NCI-H460 (cell line): ENCODE measurements at places on chromosomes 6 and 20.

- DNase-seq, result peak; percentile 69
Observed at GRCh38 chr20:64079273-64080012, at the start of gene RGS19. Gene RGS19, minus strand, starts transcription at chr20:64079518. Its CDS starts 2,632 bp downstream, at chr20:64076886.

DNA sequence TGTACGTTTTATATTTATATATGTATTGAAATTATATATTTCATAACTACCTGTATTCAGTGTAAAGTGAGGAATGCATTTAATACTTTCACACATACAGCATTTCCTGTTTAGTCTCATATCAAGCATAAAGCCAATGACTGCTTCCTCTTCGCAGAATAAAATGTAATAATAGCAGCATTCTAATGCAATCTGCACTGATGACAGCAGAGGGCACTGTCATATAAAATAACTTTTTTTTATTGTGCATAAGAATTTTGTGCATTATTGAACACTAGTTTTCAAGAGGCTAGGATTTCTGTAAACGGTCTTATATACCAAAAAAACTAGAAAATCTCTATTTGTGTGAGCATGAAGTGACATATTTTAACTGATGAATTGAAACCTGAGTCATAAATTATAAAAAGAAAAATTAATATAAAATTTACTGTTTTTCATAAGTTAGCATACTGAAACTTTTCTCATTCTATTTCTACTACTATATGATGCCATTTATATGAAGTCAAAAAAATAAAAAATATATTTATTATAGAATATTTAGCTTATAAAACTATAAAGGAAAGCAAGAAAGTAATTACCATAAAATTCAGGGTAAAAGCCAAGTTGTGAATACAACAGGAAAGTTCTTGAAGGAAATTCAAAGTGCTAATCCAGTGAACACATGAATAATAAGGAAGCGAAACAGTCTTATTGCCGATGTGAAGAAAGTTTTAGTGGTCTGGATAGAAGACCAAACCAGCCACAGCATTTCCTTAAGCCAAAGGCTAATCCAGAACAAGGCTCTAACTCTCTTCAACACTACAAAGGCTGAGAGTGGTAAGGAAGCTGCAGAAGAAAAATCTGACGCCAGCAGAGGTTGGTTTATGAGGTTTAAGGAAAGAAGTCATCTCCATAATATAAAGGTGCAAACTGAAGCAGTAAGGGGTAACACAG is 36.3 kb downstream of the RNF146 start:
- peak; percentile 28 for DNase-seq

DNA sequence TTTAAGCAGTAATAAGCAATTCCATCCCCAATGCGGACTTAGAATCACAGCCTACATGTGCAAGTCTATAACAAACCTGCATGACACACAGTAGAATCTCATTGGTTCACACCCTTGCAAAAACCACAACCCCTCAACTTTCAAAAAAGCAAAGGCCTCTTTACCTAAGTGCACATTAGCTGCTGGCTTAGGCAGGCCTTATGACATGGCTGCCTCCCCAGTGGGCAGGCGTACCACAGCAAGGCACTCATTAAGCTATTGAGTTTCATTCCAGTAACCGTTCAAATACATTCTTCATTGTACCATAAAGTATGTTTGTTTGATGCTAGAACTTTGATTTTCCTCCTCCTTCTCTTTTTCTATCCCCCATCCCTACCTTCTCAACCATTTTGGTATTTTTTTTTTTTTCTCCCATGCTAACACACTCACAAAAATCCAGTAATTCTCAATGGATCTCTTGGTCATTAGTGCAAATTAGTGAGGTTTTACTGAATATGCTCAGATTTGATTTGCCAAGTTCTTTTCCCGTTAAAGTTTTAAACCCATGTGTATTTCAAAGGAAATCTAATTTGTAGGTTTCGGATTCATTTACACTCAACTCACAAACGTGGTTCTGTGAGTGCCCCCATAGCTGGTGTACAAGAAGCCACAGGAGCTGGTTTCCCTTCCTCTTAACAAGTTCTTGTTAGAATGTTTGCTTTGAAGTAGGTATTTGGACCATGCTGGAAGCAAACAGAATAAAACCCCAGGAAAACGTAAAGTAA is 460.4 kb upstream of the RUNX2 start:
- DNase-seq, result no peak

DNA sequence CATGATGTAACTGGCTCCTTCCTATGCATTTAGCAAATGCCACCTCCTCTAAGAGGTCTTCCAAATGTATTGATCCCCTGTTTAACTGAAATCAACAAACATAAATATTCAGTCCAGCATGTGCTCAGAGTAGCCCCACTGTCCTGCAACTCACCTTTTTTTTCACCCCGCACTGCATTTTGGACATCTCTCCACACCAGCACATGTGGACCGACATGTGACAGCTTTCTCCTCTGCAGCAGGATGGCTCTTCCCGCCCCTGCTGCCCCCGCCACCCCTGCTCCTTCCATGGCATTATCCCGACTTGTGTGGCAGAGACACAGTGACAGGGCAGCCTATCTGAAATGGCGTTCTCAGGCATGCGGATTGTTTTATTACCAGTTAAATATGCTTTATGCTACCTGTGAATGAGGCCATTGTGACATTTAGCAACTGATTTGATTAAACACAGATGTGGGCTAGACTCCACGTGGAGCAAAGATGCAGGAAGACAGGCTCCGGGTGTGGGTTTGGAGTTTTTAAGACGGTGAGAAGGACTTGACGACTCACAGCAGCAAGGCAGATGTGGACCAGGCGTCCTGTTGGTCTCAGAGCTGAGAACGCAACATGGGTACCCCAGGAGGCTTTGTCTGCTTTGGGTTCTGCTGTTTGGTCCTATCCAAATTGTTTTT is 161.2 kb downstream of the EYA2 start:
- DNase-seq, result no peak

- DNase-seq, result no peak
Observed at GRCh38 chr6:19261642-19262041, 575.5 kb upstream of the ID4 start.

GRCh38 chr20:47785311-47785853 is at the start of gene SULF2:
Gene SULF2, minus strand, starts transcription at chr20:47785481. Its CDS starts 28,118 bp downstream, at chr20:47757363.
- no peak for DNase-seq

DNA sequence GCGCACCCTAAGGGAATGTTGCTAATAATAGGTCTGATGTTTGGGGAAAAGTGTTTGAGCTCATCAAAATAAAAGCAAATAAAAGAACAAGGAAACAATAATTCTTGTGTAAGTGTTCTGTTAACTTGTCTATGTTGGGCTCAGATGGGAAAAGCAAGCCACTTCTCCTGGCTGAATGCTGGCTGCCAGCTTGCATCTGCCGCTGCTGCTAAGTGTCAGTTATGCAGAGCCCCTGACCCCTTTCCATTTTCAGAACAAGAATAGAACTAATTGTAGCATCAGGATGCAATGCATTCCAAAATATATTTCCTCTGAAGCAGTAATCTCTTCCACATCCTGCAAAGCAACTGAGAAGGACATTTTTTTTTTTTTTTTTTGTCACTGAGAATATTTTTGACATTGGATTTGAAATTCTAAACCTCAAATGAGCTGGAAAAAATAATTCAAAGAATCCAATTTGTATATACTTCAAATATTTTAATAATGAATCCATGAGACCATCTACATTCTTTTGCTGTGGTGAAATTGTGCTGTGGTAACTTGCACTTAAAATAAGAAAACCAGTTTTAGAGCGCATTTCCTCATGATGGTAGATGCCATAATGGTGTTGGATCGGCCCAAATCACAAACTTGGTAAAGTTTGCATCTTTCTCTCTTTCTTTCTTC is 43.9 kb upstream of the DEK start:
- no peak for DNase-seq

GRCh38 chr20:61531553-61532345 is 279.7 kb downstream of the CDH4 start:
- DNase-seq, result no peak

- DNase-seq, result no peak
Observed at GRCh38 chr6:27312146-27312949, at the start of gene POM121L2. Gene POM121L2, minus strand, starts transcription at chr6:27312273. Its CDS starts 103 bp downstream, at chr6:27312170.

- no peak for DNase-seq
Observed at GRCh38 chr6:390914-391558, 516 bp upstream of the IRF4 start.

GRCh38 chr6:37259191-37259590 is 1.2 kb upstream of the TMEM217 start:
- no peak for DNase-seq

GRCh38 chr6:101783287-101783686 is 389.8 kb downstream of the GRIK2 start:
- no peak for DNase-seq

DNA sequence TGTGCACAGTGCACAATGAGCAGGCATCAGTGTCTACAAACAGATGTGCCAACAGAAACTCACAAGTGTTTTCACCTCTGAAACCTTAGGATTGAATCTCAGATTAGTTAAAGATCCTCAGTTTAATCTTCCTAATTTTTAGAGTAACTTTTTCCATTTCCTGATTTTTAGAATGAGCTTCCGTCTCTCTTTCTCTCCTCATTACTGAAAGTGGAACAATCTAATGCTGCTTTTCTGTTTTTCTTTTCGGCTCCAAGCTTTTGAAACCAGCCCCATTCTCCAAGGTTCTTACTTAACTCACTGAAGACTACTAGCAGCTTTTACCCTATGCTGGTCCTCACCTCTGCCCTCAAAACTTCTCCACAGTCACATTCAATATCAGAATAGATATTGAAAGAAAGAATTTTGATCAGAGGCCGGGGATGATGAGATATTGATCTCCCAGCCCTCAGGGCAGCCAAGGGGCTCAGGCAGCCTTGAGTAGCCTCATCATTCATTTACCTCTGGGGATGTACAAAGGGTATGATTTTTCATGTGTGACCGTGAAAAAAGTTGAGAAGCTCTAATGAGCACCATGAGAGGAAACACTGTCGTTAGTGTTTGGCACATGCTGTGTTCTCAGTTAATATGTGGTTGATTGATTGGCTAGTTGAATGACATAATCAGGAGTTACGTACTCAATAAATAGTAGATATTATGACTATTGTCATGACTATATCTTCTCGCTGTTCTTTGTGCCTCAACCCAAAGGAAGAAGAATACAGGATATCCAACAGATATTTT is 11.9 kb upstream of the STK38 start:
- no peak for DNase-seq

DNA sequence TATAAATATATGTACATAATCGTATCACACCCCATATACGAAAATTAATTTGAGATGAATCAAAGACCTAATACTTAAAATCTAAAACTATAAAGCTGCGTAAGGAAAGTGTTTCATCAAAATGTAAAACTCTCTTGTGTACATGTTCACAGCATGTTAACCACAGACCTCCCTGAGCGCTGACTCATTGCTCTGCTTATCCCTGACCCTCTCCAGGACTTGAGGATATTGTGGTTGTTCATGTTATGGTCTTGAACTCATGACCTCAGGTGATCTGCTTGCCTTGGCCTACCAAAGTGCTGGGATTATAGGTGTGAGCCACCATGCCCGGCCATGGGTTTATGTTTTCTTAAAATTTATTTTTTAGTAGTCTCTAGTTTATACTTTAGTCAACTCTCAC is 14.2 kb downstream of the FAM83B start:
- no peak for DNase-seq

- no peak for DNase-seq
Observed at GRCh38 chr6:56510984-56511531, 131.6 kb downstream of the DST start.

- DNase-seq, result no peak
Observed at GRCh38 chr20:37845241-37845681, 57.7 kb upstream of the VSTM2L start.
